Hematopoietic multipotent progenitor cell treated with erythropoietin and hydrocortisone succinate and interleukin-3 and kit ligand, for 15 days (in vitro differentiated cells): ENCODE measurements at places on chromosomes 7 and 10.

GRCh38 chr10:71472912-71473311 is 76.2 kb downstream of the CDH23 start:
- no peak for DNase-seq

GRCh38 chr7:29043576-29043975 is 85.4 kb upstream of the TRIL start:
- DNase-seq: no peak

DNA sequence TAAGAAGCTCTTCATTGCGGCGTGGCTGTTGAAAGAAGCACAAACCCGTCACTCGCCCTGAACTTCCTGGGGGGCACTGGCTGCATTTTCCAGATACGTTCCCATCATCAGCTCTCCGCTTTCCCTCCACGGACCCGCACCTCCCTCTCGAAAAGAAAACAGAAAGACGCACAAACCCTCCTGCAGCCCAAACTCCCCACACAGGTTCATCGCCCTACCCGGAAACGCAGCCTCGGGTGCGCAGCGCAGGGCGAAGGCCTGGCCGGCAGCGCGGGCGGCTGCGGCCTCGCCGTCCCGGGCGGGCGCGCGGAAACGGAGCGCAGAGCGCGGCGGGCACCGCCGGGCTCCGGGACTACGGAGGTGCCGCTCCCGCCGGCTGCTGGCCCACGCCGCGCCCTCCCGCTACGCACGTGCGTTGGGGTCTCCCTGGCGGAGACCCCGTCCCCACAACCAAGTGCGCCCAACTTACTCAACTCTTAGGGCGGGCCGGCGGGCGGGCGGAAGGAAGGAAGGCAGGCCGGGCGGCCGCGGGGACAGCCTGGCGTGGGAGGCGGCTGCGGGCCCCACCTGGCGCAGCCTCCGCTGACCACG is 822 bp downstream of the ZNF800 start:
- DNase-seq: peak; percentile 52

DNA sequence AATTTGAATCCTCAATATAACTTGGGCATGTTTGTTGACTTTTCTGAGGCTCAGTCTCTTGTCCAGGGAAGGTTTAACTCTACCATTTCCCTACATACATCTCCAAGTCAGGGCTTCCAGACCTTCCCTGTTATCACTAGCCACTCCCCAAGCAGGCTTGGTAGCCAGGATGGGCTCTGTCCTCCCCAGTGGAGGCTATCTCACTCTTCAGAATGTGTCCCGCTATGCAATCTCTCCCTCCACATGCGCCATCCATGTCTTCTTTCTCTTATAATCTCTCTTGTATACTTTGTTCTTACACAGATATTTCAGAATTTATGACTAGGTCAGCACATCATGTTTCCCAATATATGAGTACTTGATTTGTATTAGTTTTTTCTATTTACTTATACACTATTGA is 310.4 kb downstream of the HGF start:
- no peak for DNase-seq

- no peak for DNase-seq
These were observed 14.6 kb downstream of the PARP12 start for GRCh38 chr7:140048138-140048537.

DNA sequence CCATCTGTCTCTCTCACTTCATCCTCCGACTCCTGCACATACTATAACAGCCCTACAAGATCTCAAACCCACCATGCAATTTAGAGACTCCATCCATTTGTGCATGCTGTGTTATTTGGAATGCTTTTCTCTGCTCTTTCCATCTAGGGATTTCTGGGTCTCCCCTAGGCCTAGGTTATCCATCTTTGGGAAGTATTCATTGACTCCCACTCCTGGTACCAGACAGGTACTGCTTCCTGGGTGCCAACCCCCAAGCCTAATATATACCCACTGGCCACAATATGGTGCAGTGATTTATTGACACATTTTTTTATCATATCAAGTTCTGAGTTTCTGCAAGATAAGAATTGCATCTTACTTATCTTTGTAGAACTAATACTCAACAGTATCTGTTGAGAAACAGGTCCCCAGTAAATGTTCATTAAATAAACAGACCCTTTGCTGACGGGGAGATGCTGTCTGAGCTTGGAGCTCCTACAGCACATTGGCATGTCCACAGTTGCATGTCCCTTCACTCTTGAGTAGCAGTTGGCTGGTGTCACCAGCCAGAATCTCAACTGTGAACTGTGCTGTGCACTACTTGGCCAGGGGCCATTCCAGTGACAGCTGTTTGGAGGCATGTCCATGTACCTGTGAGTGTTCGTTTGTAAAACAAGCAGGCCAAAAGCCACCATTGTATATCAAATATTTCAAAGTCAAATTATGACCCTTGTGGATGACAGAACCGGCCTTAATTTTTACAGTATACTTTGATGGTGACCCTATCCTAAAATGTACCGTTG is 223.3 kb upstream of the NFE2L3 start:
- no peak for DNase-seq

DNA sequence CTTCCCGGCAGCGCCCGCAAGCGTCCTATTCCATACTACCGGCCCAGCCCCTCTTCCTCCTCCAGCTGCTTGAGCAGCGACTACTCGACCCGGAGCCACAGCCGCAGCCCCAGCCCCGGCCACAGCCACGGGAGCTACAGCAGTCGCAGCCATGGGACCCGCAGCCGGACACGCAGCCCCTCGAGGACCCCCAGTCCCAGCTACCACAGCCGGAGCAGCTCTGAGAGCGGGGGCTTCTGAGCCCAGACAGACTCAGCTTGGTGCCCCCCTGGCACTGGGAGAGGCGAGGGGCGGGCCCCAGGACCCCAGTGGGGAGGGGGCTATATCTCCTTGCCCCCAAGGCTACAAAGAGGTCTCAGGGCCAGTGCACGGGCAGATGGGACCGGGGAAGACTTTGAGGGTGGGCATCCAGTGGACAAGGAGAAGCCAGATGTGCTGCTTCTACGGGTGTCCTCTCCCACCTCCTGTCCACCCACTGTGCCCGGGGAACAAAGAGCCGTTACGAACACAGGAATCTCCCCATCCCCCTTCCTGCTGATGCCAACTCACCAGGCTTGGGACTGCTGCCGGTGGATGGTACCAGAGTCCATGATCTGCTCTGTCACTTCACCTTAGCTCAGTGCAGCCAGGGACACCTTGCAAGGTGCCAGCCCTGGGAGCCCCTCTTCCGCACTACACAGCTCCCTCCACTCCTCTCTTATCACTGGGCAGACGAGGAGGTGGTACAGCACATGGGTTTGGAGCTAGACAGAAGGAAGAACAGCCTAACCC is 16.7 kb upstream of the HSPB1 start:
- DNase-seq: no peak

DNA sequence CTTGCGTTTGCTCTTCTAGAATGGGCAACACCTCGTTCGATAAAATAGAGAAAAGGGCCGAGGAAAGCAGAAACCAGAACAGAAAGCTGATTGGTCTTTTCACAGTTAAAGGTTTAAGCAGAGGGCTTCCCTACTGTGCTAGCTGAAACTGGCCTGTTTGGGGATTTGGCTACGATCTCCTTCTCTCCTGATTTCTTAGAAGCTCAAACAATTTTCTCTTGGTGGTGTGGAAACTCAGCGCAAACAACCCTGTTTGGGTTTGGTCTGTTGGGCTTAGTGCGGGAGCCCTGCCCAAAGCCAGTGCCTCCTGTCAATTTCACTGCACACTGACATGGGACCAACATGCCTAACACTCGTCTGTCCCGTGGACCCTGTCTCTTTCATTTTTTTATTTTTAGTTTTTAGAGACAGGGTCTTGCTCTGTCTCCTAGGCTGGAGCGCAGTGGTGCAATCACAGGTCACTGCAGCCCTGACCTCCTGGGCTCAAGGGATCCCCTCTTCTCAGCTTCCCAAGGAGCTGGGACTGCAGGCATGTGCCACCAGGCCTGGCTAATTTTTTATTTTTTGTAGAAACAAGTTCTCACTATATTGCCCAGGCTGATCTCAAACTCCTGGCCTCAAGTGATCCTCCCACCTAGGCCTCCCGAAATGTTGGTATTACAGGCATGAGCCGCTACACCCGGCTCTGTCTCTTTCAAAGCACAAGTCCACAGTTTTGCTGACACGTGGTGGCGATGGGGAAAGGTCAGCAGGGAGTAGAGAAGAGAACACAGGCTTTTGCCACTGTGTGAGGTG is 16.5 kb upstream of the BNIP3 start:
- DNase-seq: no peak

DNA sequence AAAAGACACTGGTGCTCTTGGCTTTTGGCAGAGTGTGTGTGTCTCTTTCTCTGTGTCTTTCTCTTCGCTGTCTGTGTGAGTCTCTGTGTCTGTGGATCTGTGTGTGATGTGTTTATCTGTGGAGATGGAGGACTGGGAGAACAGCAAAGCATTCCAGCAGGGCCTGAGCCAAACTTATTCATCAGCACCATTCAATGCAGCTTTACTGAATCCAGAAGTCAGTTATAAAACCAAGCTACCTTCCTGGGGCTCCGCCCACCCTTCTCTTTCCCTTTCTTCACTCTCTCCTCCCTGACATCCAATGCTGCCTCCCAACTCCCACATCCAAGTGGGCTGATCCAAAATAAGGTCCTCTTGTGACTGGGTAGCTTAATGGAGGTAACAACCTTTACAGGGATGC is 3.9 kb downstream of the SGMS1 start:
- DNase-seq: no peak

- DNase-seq: no peak
These were observed 148.0 kb downstream of the BICC1 start for GRCh38 chr10:58660575-58661255.

DNA sequence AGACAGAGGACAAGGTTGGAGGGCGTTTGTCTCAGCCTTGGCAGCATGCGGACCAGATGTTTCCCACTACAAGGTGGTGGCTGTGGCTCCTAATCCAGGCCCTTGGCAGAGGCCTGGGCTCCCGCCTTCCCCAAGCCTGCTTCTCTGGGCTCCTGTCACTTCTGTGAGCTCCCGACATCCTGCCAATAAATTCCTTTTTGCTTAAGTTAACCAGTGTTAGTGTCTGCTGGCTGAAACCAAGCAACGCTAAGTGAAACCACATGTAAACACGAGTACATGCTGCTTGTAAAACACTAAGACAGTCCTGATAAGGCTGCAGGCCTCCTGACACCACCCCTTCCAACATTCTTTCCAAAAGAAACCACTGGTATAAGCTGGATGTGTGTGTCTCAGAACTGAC is 263.6 kb upstream of the ZMIZ1 start:
- no peak for DNase-seq

DNA sequence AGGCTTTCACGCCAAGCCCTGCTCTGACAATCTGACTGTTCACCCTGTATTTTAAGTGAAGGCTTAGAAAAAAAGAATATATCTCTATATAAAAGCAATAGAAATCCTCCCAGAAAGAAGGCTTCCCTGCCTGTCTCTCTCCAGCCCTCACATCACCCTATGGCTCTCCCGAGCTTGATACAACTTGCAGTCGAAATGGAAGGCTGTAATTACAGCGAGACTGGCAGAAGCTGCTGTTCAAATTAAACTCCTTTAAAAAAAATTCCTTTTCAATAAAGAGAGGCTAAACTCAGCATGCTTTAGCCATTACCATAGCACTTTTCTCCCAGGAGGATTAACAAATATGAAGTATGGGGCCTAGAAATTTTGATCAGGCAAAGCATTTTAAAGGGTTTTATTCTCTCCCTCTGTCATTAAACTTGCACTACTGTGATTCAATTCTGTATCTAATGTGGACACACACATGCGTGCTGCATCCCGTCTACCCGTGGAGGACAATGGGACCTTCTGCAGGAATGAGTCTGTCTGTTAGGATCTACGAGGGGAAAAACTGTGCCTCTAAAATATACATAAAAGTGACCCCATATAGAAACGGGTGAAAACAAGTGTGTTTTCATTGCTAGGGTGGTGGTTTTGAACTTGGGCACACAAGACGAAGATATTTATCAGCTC is 223.8 kb downstream of the USP6NL start:
- no peak for DNase-seq

GRCh38 chr7:130506358-130506757 is 14.5 kb downstream of the MEST start:
- no peak for DNase-seq

DNA sequence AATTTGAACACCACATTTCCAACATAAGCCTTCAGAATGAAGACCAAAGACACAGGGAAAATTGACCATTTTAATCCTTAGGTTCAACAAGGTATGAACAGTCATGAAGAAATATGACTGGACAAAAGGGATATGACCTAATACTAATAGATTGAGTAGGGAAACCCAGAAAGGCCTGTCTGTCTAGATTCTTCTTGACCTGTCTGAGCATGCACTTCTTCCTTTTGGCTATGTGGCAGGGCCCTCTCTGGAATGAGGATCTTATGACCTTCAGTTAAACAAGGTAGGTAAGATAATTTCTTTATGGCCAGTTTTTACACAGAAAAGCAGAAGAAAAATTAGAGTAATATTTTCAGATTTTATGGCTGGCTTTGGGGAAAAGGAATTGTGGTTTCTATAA is 3.0 kb upstream of the PHYHIPL start:
- DNase-seq: no peak

GRCh38 chr7:151648429-151648828 is 128.7 kb upstream of the RHEB start:
- no peak for DNase-seq

DNA sequence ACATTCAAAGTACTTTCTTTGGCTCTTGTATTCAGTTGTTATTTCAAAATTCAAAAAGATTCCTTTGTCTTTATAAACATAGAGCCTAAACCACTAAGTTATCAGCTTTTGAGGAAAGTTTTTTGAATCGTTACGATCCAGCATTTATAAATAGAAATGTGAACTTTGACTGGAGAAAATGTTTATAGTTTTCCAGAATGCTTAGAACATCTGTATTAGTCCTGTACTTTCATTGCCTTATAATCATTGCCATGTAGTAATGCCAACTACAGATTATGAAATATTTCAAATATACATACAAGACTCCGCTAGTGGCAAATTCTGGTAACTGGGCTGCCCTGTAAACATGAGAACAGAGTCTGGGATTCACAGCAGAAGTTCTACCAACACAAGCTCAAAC is 191.3 kb upstream of the PRKCQ start:
- no peak for DNase-seq

DNA sequence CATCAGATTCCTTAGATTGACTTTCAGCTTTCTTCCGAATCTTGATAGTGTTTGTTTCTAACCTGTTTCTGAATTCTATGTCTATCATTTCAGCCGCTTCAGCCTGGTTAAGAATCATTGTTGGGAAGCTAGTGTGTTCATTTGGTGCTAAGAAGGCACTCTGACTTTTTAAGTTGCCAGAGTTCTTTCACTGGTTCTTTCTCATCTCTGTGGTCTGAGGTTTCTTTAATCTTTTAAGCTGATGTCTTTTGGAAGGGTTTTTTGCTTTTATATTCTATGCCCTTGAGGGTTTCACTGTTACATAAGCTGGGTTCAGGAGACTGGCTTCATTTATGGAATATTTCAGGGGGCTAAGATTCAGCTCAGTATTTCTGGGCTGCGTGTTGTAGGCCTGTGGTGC is 104.5 kb upstream of the PRSS58 start:
- DNase-seq: no peak

- DNase-seq: no peak
These were observed 33.9 kb upstream of the SVIL start for GRCh38 chr10:29668628-29669027.
